ENCODE measurements at places on chromosomes 3 and 15.

DNA sequence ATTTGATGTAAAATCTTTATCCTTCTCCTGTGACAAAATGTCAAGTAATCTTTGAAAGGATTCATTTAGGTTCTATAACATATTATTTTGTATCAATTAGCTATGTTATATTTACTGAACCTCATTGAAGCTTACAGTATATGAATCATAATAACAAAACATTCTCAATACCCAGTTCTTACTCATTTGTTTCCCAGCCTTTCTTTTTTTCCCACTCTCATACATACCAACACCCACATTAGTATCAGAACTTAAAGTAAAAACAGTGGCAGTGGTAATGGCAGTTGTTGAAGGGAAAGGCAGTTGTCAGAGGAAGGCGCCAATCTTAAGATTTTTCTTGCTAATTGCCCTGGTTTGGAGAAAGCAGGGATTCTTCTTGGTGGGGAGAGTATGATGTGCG lies 33.2 kb upstream of the TRPC1 start:
- no peak for DNase-seq

GRCh38 chr3:196268284-196269163 lies 19.0 kb downstream of the PCYT1A start:
- no peak for DNase-seq

- no peak for DNase-seq
Measured at GRCh38 chr15:70505936-70506912, 257.1 kb downstream of the UACA start.

DNA sequence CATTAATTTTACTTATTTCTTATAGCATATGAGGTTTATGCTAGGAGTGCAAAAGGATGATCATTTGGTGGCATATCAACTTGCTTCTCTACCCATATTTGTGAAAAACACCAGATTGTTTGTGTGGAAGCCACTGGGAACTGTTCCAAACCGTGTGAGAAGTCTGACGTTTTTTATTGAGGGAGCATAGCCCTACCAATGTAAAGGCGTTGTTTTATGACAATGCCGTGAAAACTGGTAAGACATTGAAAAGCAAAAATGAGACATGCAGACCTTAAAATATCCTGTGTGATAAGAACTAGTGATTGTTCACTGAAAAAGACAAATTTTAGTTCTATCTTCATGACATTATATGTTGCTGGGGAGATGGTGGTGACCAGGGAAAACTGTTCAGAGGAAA lies 87.8 kb downstream of the CHL1 start:
- no peak for DNase-seq

GRCh38 chr3:136281966-136282520 lies 31.9 kb downstream of the PCCB start:
- DNase-seq = no peak

DNA sequence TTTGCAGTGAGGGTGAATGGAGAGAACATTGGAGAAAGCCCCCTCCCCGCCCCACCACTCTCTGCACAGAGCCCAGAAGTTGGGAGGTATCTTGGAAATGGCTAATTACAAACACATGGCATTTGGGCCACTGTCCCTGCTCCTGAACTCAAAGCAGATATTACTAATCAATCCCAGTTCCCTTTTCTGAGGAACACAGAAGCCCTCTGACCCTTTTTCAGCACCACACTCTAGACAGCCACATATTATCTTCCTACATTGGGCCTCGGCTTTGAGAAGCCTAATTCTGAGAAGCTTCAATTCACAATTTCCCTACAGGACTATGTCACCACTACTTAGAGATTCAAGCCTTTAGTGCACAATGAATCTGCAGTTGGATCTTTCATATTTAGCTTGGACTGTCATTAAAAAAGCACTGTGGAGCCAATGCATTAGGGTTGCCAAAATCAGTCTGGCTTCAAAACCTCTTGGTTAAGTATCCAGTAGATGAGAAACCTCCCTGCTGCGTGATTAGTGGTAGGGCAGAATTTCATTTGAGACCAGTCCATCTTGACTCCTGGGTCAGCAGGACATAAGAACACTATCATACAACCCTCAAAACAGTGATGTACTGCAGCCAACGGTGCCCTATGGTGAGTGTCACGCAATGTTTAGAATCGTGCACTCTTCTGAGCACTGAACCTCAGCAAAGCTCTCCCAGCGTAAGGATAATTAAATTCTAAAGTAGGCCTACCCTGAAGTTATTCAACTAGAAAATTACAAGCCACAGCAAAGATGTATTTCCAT lies 26.1 kb downstream of the MGLL start:
- DNase-seq = no peak

- DNase-seq = no peak
Measured at GRCh38 chr3:59235634-59236012, 185.8 kb upstream of the CFAP20DC start.

DNA sequence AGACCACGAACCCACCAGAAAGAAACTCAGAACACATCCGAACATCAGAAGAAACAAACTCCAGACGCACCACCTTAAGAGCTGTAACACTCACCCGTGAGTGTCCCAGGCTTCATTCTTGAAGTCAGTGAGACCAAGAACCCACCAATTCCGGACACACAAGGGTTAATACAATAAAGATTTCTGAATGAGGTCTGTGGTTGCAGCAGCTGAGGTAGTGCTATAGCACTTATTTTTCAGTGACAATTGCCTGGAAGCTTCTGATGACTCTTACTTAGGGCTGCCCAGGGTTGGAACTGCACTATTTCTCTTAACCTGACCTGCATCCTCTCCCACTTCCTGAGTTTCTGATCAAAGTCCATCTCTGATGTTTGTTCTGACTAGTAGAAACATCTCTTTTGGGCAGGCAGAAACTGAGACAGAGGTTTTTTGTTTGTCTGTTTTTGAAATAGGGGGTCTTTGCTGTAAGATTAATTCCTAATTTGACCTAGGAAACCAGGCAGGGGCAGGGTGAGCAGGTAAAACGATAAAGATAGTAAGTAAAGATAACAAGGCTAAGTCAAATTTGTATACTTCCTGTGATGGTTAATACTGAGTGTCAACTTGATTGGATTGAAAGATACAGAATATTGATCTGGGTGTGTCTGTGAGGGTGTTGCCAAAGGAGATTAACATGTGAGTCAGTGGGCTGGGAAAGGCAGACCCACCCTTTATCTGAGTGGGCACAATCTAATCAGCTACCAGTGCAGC lies 169.1 kb downstream of the GAP43 start:
- DNase-seq = peak; percentile 26

DNA sequence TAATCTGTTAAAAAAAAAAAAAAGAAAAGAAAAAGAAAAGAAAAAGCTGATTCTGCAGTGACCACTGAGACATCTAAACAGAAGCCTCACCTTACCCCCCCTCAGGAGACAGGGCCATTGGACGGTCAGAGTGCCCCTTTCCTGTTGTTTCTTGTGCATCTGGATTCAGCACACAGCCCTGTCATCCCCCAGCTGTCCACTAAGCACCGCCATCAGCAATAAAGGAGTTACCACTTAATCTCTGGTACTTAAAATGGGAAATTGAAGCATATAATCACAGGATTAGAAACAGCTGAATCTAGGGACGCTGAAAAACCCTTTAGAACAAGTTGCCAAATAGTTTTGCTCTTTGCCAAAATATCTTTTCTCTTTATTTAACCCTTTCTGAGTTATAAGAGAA lies 62.5 kb downstream of the TRIM69 start:
- no peak for DNase-seq

DNA sequence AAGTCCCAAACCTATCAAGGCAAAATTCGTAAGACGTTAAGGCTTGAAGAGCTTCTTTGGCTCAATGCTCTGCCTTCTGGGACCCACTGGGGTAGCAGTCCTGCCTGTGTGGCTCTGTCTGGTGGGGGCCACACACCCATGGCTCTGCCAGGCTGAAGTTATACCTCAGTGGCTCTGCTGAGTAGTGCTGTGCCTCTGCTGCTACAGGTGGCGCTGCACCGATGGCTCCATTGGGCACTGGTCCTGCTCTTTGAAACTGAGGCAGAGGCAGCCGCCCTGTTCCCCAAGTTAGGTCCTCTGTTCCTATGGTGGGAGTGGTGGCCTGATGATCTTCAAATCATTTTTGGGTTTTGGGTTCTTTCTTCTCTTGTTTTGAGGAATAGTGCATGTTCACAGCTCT lies 68.0 kb upstream of the AP4E1 start:
- no peak for DNase-seq

- DNase-seq = peak; percentile 78
Measured at GRCh38 chr3:47824541-47825473, 21.9 kb downstream of the DHX30 start.

- no peak for DNase-seq
Measured at GRCh38 chr3:106542101-106542769, 673.4 kb upstream of the CBLB start.

- no peak for DNase-seq
Measured at GRCh38 chr3:67196677-67197076, 198.6 kb downstream of the KBTBD8 start.

DNA sequence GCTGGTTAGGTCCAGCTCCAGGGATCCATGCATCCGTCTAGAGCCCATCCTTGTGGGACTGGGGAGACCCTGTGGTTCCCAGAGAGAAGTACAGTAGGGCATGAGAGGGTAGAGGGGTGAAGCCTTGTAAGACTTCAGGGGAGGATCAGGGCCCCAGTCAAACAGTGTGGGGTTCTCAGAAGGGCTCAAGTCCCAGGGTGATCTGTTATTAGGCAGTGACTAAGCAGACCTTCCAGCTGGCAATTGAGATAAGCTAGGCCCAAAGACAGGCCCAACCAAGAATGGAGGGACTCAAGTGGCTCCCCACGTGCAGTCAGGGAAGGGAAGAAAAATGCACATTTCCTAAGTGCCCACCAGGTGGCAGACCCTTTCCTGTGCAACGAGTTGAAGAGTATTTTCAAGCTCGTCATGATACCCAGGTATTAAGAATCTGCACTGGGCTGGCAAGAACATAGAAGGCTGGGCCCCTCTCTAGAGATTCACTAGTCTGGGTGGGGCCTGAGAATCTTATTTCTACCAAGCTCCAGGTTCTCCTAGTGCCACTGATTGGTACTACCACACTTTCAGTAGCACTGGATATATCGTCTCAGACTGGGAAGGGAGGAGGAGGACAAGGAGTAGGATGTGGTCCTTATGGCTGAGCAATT lies 240.8 kb downstream of the NR1D2 start:
- peak; percentile 56 for DNase-seq

DNA sequence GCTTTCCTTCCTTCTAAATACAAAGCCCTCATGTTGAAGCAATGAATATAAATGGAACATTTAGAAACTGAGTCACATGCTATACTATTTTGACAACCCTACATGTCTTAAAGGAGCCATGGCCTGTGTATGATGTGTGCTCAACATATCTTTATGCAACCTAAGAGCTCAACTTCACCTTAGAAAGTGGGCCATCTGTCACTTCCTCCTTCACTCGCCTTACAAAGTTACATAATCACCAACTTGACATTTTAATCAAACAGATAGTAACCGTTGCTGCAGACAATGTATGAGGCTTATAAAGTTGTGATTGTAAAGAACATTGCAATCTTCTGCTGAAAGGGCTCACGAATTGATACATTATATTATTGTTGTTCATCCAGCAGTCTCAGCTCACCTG lies 163.6 kb downstream of the SERPINI1 start:
- DNase-seq = no peak

DNA sequence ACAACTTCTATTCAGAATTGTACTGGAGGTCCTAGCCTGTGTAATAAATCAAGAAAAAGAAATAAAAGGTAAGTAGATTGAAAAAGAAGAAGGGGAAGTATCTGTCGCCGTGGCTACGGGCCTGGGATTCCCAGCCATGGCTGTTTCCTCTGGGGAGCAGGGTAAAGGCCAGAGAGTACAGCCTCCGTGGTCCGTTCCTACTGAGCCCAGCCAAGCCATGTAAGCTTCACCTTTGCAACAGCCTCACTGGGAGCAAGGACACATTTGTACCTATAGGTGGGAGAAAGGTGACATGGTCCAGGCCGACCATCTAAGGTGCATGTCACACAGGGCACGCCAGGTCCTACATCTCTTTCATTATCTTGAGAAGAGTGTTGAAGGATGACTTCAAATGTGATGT lies 71.3 kb downstream of the ANP32A start:
- DNase-seq = no peak

GRCh38 chr15:100204771-100205170 lies 137.0 kb downstream of the ADAMTS17 start:
- DNase-seq = no peak

- no peak for DNase-seq
Measured at GRCh38 chr3:122052968-122053367, 2.2 kb upstream of the CD86 start.

DNA sequence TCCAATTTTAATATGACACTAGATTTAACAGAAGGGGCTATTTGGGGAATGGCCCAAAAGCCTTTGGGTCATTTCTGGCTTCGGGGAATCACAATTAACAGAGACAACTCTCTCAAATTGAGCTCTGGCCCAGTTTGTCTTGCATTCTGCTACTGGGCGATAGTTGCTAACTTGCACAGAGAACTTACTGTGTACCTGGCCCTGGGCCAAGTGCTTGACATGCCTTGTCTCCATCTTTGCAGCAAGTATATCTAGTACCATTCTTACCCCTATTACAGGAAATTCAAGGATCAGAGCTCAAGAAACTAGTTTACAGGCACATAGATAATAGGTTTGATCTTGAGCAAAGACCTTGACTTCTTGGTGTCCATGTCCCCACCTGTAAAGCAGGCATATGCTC lies 175.7 kb downstream of the TMEM108 start:
- DNase-seq = no peak

DNA sequence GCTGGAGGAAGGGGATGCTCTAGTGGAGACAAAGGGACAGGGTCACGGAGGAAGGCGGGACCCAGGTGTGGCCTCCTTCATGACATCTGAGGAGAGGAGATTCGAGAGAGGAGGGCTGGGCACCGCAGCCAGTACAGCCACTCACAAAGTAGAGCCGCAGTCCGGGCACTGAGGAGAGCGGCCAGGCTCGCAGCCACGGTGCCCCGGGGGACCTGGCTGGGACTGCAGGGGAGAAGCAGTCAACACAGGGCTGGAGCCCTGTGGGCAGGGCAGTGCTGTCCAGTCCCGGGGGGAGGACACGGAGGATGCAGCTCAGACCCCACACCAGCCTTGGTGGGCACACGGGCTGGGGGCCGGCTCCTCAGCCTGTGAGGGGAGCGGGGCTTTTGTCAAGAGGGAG lies 40.3 kb downstream of the HMCES start:
- no peak for DNase-seq

DNA sequence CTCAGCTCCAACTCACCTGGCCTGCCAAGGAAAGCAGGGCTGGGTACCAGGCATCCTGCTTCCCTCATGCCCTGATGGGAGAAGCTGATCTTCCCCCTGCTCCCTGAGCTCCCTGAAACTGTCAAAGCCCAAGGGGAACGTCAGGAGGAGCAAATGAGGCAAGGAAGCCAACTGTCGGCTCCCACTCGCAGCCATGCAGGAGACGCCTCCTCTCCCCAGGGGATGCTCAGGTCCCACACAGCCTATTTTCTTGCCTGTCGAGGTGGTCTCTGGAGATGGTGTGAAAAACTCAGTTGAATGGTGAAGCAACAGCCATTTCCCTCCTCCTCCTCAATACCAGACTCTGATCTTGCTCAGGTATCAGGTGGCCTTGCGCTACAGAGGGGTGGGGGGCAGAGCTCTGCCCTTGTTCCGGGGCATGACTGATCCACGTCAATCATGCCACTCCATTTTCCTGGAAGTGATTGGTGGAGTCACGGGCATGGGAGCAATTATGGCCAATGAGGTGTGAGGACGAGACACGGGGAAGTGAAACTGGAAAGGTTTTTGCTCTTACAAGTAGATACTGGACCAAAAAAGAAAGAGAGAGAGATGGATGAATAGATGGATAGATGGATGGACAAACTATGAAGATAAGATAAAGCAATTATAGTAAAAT lies 58.2 kb downstream of the SLC6A1 start:
- no peak for DNase-seq

- no peak for DNase-seq
Measured at GRCh38 chr3:95813244-95813643, 1001.1 kb upstream of the EPHA6 start.

- DNase-seq = no peak
Measured at GRCh38 chr3:52324676-52325075, 8.6 kb downstream of the DNAH1 start.

Measured in SK-N-DZ (cell line).